ENCODE measurements at places on chromosomes 2 and 18.

- no peak for DNase-seq
Observed at GRCh38 chr2:105425936-105426625, 27.2 kb upstream of the FHL2 start.

- no peak for DNase-seq
Observed at GRCh38 chr2:8697190-8697589, 15.3 kb downstream of the ID2 start.

DNA sequence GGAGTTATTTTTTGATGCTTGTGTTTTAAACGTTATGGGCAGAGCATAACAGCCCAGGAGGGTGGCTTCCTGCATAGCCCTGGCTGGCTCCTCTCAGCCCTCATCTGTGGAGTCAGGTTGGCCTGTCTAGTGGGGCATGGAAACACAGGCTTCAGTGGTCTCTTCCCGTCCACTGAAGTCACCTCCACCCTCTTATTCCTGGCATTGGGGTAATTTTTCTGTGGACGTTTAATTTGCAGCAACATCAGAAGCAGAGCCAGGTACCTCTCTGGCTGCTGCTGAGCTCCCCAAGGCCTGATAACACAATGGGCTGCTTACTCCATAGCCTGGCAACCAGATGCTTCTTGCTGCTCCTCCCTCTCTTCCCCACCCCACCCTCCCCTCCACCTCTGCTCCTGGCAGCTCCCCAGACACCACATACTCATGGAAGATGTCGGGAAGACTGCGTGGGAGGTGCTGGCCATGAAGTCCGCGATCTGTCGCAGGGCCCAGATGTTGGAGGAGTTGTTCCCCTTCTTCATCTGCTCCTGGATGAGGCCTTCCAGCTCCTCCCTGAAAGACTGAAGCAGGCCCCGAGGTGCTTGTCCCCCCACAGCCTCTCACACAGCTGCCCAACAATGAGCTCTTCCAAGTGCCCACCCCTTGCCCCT is 64.0 kb downstream of the ADD2 start:
- DNase-seq: no peak

- no peak for DNase-seq
Observed at GRCh38 chr2:43383533-43383932, 157.1 kb upstream of the ZFP36L2 start.

DNA sequence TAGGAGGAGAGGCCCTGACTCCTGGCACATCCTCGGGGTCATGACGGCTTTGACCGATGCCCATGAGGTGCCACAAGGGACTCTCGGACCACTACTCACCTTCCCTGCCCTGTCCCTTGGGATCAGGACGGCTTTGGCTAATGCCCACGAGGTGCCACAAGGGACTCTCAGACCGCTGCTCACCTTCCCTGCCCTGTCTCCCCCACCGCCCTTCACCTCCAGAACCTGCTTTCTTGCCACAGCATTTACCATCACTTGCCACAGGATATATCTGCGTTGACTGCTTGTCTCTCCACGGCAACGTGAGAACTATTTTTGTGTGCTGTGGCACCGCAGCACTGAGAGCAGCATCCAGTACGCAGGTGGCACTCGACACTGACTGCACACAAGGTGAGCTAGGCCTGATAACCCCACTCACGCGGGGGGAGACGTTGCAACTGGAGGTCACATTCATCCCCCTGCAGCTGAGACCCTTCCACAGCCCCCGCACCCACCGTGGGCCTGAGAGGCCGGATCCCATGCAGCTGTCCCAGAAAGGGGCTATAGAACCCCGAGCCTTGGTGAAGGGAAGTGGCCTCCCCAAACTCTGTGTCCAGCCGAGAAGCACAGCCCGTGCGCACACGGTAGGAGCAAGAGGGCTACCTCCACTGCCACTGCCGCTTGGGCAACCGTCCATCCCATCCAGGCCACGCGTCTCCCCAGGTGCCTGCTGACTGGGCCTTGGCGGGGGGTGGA is 47.5 kb downstream of the ANO7 start:
- DNase-seq: no peak

DNA sequence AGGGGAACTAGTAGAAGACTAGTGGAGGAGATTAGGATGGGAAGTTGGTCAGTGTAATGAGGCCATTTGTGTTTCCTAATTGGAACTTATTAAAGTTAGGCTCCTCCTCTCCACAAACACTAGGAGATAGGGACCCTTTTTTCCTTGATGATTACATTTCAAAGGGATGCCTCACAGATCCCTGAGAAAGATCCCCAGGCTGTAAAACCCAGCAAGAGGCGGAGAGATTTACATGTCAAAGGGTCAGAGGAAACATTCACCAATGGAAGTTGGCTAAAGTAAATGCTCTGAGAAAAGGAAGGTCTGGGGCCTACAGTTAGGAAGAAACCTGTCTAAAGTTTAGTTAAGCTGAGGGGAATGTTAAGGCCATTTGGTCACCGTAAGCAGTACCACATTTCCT is 1.4 kb upstream of the CCDC85A start:
- DNase-seq: no peak

DNA sequence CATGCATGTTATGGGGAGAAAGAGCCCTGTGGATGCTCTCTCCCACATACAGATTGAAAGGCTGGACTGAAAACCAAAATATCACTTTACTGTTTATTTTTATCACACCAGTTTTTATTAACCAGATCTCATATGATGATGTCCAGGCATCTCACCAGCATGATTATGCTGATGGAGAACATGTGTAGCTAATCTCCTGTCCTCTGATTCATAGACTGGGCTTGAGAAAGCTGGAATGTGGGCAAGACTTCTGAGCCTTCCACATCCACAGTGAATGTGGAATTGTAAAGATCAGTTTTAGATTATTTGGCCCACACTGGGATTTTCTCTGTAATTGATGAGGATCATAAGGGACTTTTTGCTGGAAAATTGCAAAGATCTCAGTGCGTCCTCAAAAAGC is 137.9 kb downstream of the ICOS start:
- DNase-seq: no peak

All from Karpas-422 (cell line).